ENCODE measurements at places on chromosomes 4 and X. TPM values are rescaled to one million over a fixed set of nuclear protein-coding genes. Genes with fewer than 3 reads are reported as not detected.

Gene GYG2
- not detected for total RNA-seq

Gene MRFAP1L1
- 65.0 TPM for total RNA-seq

Gene FRMPD3
- total RNA-seq, result 0.08 TPM

Gene EXOC1
- 48.2 TPM for total RNA-seq

Gene ERCC6L
- 10.1 TPM for total RNA-seq

Gene SYTL5
- 1.3 TPM for total RNA-seq

DNA sequence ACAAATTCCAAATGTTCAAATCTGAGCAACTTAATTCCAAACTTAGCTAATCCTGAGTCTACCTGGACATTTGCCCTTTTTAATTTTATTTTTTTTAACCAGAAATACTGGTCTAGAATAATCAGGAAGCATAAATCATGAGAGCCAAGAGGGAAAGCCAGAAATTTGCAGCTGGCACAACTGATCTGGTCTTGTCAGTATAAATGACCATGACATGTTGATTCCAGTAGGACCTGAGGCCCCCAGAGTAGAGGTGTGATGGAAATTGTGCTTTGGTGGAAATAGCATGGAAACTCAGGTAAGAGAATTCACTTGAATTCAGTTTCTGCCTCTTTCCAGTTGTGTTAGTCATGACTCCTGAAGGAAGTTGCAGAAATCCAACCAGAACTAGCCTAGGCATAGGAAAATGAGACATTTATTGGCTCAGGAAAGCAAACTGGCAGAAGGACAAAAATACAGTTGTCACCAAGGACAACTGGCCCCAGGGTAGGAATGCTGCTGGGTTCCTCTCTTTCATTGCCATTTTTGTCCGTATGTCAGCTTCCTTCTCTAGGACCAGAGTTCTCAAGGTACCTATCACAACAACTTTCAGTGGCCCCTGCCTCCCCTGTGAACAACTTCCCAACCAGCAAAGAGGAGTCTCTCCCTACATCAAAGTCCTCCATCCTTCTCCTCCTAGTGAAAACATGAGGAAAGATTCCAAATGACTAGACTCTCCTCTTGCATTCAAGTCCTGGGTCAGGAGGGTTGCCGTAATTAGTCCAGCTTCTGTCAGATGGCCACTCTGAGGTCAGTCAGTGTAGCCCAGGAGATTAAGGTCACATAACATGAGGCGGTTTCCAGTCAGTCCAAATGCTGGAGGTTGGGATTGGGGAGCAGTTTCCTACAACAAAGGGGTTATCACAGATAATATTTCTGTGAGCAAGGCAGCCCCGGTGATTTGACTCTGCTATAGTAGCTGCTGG is 29.3 kb upstream of the MYOZ2 start:
- DNase-seq, result peak; percentile 64

DNA sequence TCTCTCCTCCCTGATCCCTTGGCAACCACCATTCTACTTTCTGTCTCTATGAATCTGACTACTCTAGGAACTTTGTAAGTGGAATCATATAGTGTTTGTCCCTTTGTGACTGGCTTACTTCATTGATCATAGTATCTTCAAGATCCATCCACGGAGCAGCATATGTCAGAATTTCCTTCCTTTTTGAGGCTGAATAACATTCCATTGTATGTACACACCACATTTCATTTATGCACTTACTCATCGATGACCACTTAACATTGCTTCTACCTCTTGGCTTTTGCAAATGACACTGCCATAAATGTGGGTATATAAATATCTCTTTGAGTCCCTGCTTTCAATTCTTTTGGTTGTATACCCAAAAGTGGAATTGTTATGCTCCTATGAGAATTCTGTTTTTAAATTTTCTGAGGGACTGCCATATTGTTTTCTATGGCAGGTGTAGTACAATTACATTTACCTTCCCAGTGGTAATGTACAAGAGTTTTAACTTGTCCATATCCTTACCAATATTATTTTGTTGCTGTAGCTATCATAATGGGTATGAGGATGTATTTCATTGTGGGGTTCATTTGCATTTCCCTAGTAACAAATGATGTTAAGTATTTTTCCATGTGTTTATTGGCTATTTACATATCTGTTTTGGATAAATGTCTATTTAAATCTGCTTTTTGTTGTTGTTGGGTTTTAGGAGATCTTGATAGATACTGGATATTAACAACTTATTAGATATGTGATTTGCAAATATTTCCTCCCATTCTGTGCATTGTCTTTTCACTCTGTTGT is 466.1 kb downstream of the C4orf33 start:
- peak; percentile 77 for DNase-seq

- no peak for DNase-seq
Measured at GRCh38 chrX:39096599-39096998, 295.3 kb downstream of the MID1IP1 start.

- no peak for DNase-seq
Measured at GRCh38 chr4:81723927-81724587, 252.3 kb upstream of the RASGEF1B start.

DNA sequence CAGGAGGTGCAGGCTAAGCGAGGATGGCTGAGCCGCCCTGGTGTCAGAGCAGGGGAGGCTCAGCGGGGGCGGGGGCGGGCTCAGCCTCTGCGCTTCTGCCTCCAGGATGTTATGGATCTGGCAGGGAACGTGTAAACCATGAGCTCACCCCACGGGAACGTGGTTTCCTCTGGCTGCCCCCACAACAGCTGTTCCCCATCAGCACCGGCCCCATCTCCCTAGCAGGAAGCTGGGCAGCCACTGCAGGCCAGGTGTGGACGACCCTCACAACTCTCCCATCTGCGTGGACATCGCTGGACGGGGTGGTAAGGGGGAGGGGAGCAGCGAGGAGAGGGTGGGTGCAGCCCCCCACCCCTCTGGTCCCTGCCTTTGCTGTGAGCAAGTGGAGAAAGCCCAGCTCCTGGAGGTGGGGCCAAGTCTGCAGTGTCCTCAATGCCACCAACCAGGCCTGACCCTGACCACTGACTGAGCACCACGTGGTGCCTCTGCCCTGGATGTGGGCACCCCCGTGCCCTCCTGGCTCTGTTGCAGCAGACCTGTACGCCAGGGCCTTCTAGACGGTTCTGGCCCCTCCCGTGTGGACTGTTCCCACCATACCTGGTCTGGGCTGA is 28.1 kb upstream of the SPON2 start:
- DNase-seq, result peak; percentile 60

DNA sequence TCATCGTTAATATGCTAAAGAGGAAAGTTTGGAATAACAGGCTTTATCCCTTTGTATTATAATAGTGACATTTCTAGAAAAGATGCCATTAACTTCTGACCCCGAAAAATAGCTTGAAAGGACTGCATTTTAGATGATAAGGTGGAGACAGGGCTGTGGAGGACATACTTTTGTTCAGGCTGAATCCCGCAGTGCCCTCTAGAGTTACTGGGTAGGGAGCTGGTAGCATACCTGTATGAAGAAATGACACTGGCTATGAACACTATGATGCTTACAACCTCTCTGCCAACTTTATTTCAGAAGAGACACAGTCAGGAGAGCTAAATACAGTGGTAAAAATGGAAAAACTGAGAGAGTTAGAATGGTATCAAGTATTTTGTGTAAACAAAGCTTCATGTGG is 8.1 kb downstream of the IL1RAPL1 start:
- DNase-seq, result no peak

DNA sequence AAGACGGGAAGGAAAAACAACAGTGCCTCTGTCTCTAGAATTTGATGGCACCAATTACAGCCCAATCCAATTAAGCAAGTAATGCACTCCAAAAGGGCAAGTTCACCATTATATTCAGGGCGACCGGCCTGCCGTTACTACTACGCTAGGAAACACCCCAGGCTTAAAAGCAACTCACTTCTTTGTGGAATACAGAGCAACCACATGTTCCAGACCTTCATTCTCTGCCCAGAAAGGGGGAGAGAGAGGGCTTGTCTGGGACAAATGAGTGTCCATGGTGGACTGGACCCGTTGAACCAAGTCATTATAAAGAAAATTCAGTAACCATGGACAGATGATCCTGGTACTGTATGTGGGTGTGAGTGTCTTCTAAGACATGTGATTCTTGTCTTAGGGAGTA is 1.6 kb downstream of the KDR start:
- no peak for DNase-seq

GRCh38 chr4:171812665-171813525 is at the start of gene GALNTL6:
Gene GALNTL6 (plus strand): TSS chr4:171813404.
- DNase-seq, result no peak

- no peak for DNase-seq
Measured at GRCh38 chr4:41725254-41725653, 23.3 kb downstream of the PHOX2B start.

GRCh38 chr4:25578432-25578831 is 77.2 kb upstream of the SLC34A2 start:
- no peak for DNase-seq

DNA sequence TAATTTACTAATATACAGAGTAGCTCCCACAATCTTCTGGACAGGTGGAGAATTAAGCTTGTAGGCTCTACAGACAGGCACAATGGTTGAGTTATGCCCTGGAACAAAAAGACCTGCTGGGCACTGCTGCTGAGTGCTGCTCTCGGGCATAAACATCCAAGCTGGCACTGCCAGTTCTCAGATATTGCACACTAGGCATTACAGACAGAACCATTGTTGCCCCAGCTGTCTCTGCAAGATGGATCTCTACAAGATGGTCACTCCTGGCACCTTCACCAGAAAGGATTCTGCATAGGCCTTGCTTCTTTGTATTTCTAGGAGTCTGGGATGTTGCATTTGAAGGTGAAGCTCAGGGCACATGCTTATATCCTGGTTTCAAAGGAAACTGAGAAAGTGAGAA is 527.1 kb downstream of the STIM2 start:
- no peak for DNase-seq

- no peak for DNase-seq
Measured at GRCh38 chrX:153465691-153466380, 4.5 kb downstream of the HAUS7 start.

DNA sequence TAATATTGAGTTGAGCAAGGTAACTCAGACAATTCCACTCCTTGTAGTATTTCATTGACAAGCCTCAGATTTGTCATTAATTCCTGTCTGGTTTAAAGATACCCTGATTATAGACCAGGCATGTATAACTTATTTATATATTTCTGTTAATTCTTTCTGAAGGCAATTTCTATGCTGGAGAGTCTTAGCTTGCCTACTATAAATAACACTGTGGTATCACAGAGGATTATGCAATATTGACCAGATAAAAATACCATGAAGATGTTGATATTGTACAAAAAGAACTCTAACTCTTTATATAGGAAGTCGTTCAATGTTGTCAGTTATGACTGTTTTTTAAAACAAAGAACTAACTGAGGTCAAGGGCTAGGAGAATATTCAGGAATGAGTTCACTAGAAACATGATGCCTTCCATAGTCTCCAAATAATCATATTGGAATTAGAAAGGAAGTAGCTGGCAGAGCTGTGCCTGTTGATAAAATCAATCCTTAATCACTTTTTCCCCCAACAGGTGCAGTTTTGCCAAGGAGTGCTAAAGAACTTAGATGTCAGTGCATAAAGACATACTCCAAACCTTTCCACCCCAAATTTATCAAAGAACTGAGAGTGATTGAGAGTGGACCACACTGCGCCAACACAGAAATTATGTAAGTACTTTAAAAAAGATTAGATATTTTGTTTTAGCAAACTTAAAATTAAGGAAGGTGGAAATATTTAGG is 821 bp downstream of the CXCL8 start:
- DNase-seq, result no peak

- DNase-seq, result peak; percentile 33
Measured at GRCh38 chr4:15765910-15766697, 12.0 kb upstream of the CD38 start.

DNA sequence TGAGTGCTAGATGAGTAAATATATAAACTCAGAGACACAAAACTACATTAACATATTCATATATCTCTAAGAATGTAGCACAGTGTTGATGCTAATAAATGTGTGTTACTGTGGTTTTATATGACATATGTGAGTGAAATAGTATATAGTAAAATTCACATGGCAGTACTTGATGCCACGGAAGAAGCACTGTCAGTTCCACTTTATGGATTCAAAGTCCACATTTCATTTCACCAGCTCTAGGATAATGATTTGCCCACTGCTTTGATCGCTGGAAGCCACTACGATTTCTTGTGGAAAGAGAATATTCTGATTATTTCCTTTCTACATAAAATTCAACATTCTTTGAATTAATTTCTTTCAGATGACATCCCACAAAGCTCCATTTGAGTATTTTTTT is 181.2 kb downstream of the GBA3 start:
- no peak for DNase-seq

DNA sequence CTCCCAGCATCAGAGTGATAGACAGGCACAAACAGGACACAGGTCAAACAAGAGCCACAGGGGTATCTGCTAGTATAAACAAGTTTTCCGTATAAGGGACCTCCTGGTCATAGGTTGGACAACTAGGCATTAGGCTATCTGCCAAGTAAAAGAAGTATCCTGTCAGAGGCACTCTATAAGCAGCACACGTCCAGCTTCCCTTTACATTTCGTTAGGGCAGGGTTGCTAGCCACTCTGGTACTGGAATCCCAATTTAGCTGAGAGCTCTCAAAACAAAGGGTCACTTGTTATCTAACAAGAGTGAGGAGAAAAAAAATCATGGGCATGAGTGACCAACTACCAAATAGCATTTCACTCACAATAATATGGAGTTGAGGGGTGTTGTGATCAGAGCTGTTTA is 780.7 kb upstream of the DIAPH2 start:
- no peak for DNase-seq

DNA sequence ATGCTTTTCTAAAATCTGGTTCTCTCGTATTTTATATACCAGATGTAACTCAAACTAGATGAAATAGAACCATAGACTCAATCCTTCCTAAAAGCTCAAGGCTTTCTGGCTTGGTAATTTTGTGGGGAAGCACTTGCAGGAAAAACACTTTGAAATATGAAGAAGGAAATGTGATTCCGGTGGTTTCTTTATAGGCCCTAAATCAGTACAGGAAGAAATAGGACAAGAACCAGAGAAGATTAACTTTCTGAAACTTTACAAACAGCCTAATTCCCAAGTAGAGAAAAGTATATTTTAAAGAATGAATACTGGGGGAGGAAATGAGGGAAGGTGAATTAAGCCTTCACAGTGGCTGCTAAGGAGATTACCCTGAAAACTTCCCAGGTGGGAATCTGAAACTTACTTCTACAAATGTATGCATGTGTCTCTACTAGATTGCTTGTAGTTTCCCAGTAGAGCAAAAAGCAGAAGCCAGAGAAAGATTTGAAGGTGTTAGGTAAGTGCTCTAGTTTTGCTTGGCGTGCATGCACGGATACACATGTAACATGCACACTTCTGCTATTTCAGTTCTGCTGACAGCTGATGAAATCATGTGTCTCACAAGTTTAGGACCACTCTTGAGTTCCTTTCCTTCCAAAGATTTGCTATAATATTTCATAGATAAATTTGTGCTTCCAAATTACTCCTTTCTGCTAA is 92.1 kb downstream of the AFF1 start:
- DNase-seq, result no peak

GRCh38 chrX:17737986-17738713 is 857 bp downstream of the SCML1 start:
- peak; percentile 66 for DNase-seq

DNA sequence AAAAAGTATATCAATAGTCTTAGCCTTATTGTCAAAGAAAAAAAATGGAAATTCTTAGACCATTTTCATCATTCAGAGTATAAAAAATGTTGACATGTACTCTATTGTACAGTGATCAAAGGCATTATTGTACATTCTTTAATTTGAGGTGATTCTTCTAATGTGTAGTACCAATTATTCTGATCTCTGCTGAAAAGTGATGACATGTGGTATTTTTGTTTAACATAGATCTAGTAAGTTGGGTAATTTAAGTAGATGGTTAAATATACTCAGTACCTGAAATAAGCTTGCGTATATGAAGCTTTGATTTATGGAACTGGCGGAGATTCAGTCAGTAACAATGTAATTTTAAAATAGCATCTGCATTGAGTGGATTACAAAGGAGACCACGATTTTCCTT is 5.1 kb downstream of the TENM3 start:
- no peak for DNase-seq

Measured in HT1080 (cell line).